ENCODE measurements at places on chromosomes 4 and X. TPM values are rescaled to one million over a fixed set of nuclear protein-coding genes. Genes with fewer than 3 reads are reported as not detected.

Gene IL21
- total RNA-seq, result 0.52 TPM

Gene SSX4B
- total RNA-seq, result not detected

Gene C4orf51
- total RNA-seq, result not detected

Gene ACE2
- total RNA-seq, result not detected

- DNase-seq, result no peak
These were observed 108.7 kb downstream of the AR start for GRCh38 chrX:67652543-67652942.

GRCh38 chrX:112521676-112522075 lies 158.1 kb downstream of the LHFPL1 start:
- no peak for DNase-seq

GRCh38 chrX:103153661-103154060 lies 60.7 kb upstream of the NXF3 start:
- DNase-seq, result no peak
